ENCODE measurements at places on chromosomes 7 and 10.

DNA sequence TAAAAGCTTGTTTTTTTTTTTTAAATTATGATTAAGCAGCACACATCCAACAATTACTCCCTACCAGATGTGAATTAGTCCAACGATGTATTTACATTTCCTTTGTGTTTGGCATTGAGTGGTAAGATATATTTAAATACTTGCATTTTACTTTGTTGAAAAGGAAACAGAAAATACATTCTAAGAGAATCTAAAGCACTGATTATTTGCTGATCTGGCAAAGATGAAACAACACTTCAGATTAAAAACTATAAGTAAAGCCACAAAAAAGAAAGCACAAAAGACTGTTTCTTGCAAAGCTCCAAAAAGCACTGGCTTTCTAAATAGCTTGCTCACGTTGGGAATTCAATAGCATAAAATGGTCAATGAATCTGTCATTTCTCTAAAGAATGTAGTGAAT is 466.5 kb downstream of the PHTF2 start:
- H3K4me1 ChIP-seq: no peaks in the 10 kb centered on the region
- H3K4me3 ChIP-seq: no peak overlapping the region
- no peak overlapping the region for H3K27ac ChIP-seq
- H3K36me3 ChIP-seq: no peaks in the 10 kb centered on the region
- H3K27me3 ChIP-seq: no peaks in the 10 kb centered on the region

DNA sequence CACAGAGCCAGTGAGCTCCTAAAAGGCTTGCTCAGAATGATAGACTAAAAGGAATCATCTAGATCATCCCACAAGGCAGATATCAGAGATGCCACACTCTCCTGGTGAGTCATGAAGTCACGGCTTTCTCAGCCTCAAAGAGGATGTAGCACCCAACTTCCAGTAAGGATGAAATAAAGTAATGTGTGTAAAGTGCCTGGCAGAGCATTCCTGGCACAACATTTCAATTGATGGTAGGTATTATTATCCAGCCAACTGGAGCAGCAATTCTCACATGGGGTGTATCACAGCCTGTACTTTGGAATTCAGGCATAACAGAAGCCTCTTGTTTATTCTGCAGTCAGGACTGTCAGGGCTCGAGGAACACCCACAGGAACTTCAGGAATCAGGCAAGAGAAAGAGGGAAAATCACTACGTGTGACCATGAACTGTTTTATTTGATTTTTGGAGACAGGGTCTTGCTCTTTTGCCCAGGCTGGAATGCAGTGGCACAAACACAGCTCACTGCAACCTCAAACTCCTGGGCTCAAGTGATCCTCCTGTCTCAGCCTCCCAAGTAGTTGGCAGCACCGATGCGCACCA is 5.3 kb upstream of the NAT16 start:
- no peak overlapping the region for H3K4me3 ChIP-seq
- peaks cover 7% of the 10 kb centered on the region for H3K4me1 ChIP-seq
- H3K27me3 ChIP-seq: peaks cover 23% of the 10 kb centered on the region
- H3K36me3 ChIP-seq: no peaks in the 10 kb centered on the region
- no peak overlapping the region for H3K27ac ChIP-seq

GRCh38 chr7:127586346-127586745 is 950 bp upstream of the GCC1 start:
- no peaks in the 10 kb centered on the region for H3K27me3 ChIP-seq
- no peak overlapping the region for H3K27ac ChIP-seq
- peaks cover 28% of the 10 kb centered on the region for H3K36me3 ChIP-seq
- DNase-seq: no peak

DNA sequence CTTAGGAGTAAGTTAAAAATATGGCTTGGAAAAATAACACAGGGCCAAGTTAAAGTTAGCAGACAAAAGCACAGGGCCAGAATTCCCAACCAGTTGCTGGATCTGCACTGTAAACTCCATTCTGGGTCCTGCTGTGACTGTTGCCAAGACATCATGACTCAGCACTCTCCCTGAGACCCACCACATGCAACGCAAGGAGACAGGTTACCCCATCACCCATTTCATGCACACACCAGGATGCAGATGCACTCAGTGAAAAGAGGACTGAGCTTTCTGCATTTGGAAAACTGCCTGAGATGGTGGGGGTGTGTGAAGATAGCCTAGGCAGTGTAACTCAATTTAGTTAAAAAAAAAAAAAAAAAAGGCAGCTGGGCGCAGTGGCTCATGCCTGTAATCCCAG is 97.6 kb upstream of the ZNF438 start:
- no peak overlapping the region for H3K4me3 ChIP-seq
- H3K36me3 ChIP-seq: no peaks in the 10 kb centered on the region
- no peak overlapping the region for H3K27ac ChIP-seq

DNA sequence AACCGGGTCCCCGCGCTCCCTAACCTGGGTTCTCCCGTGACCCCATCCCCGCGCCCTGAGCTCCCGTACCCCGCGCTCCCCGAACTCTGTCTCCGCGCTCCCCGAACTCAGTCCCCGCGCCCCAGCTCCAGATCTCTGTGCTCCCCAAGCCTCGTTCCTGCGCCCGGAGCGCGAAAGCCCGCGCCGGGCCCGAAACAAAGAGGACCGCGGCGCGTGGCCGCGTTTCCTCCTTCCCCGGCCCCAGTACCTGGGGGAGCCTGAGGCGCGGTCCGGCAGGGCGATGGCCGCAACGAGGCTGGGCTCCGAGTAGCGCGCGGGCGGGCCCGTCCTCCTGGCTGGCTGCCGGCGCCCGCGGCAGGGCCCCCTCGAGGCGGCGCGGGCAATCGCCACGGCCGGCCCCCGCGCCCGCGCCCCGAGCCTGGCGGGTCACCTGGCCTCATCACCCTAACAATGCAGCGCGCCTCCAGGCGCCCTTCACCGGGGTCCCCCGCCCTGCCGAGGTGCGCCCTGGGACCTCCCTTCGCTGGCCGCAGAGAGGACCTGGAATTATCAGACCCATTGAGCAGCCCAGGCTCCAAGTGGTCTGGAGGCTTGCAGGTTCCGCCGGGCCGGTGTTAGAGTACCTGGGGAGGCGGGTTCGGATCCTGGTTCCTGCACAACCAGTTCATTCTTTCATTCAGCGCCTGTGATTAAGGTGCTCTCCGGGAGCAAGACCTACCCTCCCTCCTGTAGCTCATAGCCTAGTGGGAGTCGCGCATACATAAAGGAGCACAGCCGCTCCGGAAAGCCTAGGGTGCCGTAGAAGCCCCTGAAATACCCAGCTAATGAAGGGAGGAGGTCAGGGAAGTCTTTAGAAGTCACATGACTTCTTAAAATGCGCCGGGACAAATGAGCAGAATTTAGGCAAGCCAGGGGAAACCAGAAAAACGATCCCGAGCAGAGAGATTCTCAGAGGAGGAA is at the start of gene TNS3:
Gene TNS3, minus strand, starts transcription at position 308 of the 960 bp plus-strand sequence. CDS start 142,475 bp downstream, outside the sequence.
- H3K36me3 ChIP-seq: no peaks in the 10 kb centered on the region
- peak within 1 kb of the TSS; percentile 26 for H3K4me3 ChIP-seq
- H3K27ac ChIP-seq: no peak within 1 kb of the TSS
- H3K4me1 ChIP-seq: no peaks in the 10 kb centered on the region
- DNase-seq: no peak
- peaks cover 10% of the 10 kb centered on the region for H3K27me3 ChIP-seq

DNA sequence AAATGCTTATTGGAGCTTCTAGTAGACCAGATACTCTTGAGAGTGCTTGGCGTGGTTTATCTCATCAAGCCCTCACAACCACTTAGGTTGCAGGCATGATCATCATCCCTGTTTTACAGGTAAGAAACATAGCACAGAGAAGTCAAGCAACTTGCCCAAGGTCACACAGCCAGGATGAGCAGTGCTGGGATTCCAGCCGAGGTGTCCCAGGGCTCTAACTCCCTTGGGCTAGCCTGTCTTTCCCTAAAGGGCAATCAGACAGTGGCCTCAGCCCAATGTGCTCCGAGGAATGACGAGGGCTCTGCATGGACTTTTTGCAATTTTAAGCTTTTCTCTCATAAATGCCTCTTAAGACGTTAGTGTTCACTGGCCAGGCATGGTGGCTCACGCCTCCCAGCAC is 39.9 kb upstream of the SPDYE3 start:
- H3K36me3 ChIP-seq: no peaks in the 10 kb centered on the region
- no peak overlapping the region for H3K4me3 ChIP-seq
- no peaks in the 10 kb centered on the region for H3K27me3 ChIP-seq
- H3K4me1 ChIP-seq: peaks cover 15% of the 10 kb centered on the region

- no peak overlapping the region for H3K27ac ChIP-seq
- peaks cover 45% of the 10 kb centered on the region for H3K36me3 ChIP-seq
- H3K27me3 ChIP-seq: no peaks in the 10 kb centered on the region
- no peak overlapping the region for H3K4me3 ChIP-seq
Observed at GRCh38 chr10:5752301-5752871, 60.8 kb downstream of the GDI2 start.

DNA sequence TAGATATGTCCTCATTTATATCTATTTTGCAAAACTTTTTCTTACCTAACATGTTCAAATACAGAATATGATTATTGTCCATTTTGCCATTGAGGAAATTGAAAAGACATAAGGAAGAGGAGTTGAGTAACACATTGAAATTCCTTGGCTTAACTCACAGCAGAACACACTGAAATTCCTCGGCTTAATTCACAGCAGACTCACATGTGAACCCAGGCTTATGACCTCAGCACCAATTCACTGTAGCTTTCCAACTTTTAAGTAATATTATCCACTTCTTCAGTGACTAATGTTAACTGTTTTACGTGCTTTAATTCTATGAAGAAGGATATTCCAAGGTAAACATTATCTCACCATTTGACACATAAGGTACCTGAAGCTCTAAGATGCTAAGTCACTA is 597.5 kb upstream of the PFKP start:
- H3K36me3 ChIP-seq: no peaks in the 10 kb centered on the region
- no peaks in the 10 kb centered on the region for H3K27me3 ChIP-seq
- H3K4me1 ChIP-seq: no peaks in the 10 kb centered on the region
- no peak overlapping the region for H3K4me3 ChIP-seq
- DNase-seq: no peak

GRCh38 chr7:101174322-101174854 is 5.7 kb downstream of the NAT16 start:
- H3K36me3 ChIP-seq: no peaks in the 10 kb centered on the region
- no peak overlapping the region for H3K4me3 ChIP-seq
- peaks cover 58% of the 10 kb centered on the region for H3K4me1 ChIP-seq
- DNase-seq: no peak

DNA sequence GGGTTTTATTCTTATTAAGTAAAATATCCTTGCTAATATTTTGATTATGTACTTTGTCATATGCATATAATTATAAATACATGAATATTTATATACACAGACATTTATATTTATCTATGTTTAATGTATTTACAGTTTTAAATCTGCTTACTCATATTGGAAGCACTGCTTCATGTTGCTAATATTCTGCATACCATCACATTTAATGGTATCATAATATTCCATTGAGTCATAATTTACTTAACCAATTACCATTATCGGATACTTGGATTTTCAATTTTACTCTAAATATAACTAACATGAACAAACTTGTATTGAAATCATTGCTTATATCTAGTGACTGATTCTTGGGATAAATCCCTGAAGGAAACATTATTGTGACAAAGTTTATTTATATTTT is 155.2 kb downstream of the MBL2 start:
- no peak for DNase-seq
- H3K4me1 ChIP-seq: no peaks in the 10 kb centered on the region
- no peaks in the 10 kb centered on the region for H3K27me3 ChIP-seq

DNA sequence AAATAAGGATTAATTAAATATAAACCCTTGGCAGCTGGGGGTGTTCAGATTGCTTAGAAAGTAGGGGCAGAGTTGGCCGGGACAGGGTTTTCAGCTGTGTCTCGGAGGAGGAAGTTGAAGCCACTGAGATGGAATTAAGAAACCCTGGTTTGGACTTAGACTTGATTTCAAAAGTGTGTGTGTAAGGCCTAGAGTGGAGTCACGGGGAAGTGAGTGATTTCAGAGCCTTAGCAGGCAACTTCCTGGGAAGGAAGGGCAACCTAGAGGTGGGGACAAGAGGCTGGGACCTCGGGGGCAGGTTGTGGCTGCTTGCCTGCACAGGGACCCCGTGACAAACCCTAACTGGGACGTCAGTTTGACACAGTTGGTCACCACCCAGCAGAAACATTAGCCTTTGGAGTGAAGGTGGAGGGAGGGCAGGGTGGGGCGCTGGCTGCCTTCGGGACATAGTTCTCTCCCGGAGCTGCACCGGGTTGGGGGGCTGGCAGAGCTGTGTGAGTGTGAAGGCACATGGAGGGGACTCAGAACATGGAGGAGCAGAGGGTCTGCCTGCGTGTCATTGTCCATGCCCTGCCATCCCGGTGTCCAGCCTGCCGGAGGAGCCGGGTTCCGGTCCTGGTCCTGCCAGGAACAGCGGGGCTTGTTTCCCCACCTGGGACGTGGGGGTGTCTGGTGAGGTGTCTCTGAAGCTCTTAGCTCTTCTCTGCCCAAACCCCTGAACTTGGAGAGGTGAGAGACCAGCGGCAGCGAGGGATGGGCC is 1.8 kb downstream of the BRI3 start:
- H3K27me3 ChIP-seq: no peaks in the 10 kb centered on the region
- H3K4me1 ChIP-seq: peaks cover 66% of the 10 kb centered on the region
- no peak overlapping the region for H3K27ac ChIP-seq
- peak overlapping the region; percentile 73 for H3K4me3 ChIP-seq
- DNase-seq: no peak
- no peaks in the 10 kb centered on the region for H3K36me3 ChIP-seq

- H3K4me1 ChIP-seq: peaks cover 26% of the 10 kb centered on the region
- no peak overlapping the region for H3K27ac ChIP-seq
- no peaks in the 10 kb centered on the region for H3K36me3 ChIP-seq
- DNase-seq: no peak
Observed at GRCh38 chr10:71316056-71316785, 2.8 kb upstream of the SLC29A3 start.

DNA sequence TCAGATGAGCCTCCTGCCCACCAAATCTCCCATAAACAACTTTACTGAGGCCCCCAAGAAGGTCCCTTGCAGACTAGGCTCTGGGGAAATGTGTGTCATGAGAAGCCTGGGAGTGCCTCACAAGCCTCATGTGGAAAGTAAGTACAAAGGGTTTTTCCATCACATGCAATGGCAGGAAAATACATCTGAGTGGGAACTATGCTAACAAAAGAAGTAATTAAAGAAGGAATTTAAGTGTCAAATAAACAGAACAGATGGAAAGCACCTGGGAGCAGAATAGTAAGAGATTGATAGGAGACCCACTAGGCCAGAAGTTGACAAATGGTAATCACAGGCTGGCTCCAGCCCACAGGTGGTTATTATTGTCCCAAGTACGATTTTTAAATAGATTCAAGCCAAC is 20.5 kb downstream of the GSAP start:
- peaks cover 4% of the 10 kb centered on the region for H3K4me1 ChIP-seq
- no peaks in the 10 kb centered on the region for H3K27me3 ChIP-seq
- H3K27ac ChIP-seq: no peak overlapping the region
- H3K4me3 ChIP-seq: no peak overlapping the region

GRCh38 chr10:121268363-121268762 is 329.9 kb downstream of the FGFR2 start:
- no peaks in the 10 kb centered on the region for H3K36me3 ChIP-seq
- H3K27ac ChIP-seq: no peak overlapping the region
- H3K27me3 ChIP-seq: no peaks in the 10 kb centered on the region
- H3K4me3 ChIP-seq: no peak overlapping the region
- H3K4me1 ChIP-seq: no peaks in the 10 kb centered on the region

DNA sequence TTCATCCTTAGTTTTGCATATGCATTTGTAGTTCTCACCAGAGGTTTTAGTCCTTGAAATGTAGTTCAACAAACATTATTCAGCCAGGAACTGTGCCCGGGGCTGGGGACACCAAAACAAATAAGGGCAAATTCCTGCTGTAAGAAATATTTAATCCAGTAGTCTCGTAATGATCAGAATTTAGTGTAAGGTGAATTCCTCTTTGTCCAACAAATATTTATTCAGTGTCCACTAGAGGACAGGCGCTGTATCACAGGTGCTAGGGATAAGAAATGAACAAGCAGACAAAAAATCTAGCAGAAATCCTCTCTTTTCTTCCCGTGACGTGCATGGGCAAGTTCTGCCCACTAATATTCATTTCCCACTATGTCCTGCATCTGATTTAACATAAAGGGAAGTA is 17.6 kb downstream of the LGI1 start:
- H3K27ac ChIP-seq: no peak overlapping the region
- H3K4me1 ChIP-seq: no peaks in the 10 kb centered on the region
- no peaks in the 10 kb centered on the region for H3K36me3 ChIP-seq

All from CD4-positive, alpha-beta T cell (primary cell).